Immature natural killer cell (primary cell): ENCODE measurements at places on chromosomes 5 and 9. TPM values are rescaled to one million over a fixed set of nuclear protein-coding genes. Genes with fewer than 3 reads are reported as not detected.

Gene DMRT2
- not detected for polyA plus RNA-seq

Gene GPR107
- 9.5 TPM for polyA plus RNA-seq

Gene ADGRV1
- not detected for polyA plus RNA-seq

Gene C5orf52
- not detected for polyA plus RNA-seq

Gene CCDC152
- polyA plus RNA-seq, result 2.5 TPM

Gene PCDHGB6
- not detected for polyA plus RNA-seq

Gene ANGPTL2
- polyA plus RNA-seq, result not detected

Gene SHISAL2B
- not detected for polyA plus RNA-seq

DNA sequence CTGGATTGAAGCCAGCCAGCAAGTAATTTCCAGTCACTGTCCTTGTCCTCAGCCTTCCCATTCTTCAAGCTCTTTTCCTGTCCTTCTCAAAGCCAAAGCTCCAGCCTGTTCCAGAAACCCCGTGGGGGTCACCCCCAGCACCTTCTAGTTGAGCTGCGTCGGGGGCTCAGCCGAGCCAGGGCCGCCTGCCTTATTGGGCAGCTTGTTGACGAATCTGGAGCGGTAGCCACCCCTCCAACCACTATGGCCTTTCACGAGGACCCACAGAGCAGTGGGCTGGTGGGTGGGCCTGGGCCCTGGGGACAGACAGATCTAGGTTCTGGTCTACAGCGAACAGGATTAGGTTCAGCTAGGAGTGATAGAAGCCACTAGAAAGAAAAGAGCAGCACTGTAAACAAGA lies 47.3 kb downstream of the TSPAN17 start:
- no peak for DNase-seq
- H3K4me1 ChIP-seq, result no peaks in the 10 kb centered on the region
- H3K4me3 ChIP-seq, result no peak overlapping the region
- peaks cover 25% of the 10 kb centered on the region for H3K27me3 ChIP-seq

- no peak for DNase-seq
- H3K36me3 ChIP-seq, result no peaks in the 10 kb centered on the region
- H3K4me3 ChIP-seq, result peak overlapping the region; percentile 94
Measured at GRCh38 chr5:139562847-139563246, 1.7 kb downstream of the UBE2D2 start.

DNA sequence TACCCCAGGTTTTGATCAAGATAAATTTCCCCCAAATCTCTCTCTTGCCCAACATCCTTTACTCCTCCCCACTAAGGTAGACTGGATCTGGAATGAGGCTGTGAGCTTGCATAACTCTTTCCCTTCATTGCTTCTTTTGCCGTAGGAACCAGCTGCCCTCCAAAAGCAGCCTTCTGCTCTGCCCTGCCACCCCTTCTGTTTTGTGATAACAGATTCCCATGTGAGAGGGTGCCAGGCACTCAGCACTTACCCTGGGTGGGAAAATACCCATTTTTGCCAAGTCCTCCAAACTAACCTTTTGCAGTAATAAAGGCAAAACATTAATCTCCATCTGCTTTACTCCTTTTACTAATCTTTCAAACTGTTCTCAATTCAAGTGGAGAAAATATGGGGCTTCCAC lies 182.6 kb downstream of the ASTN2 start:
- H3K4me1 ChIP-seq, result no peaks in the 10 kb centered on the region
- H3K36me3 ChIP-seq, result no peaks in the 10 kb centered on the region
- DNase-seq, result no peak
- H3K27ac ChIP-seq, result no peak overlapping the region
- H3K27me3 ChIP-seq, result peaks cover 2% of the 10 kb centered on the region
- H3K4me3 ChIP-seq, result no peak overlapping the region

DNA sequence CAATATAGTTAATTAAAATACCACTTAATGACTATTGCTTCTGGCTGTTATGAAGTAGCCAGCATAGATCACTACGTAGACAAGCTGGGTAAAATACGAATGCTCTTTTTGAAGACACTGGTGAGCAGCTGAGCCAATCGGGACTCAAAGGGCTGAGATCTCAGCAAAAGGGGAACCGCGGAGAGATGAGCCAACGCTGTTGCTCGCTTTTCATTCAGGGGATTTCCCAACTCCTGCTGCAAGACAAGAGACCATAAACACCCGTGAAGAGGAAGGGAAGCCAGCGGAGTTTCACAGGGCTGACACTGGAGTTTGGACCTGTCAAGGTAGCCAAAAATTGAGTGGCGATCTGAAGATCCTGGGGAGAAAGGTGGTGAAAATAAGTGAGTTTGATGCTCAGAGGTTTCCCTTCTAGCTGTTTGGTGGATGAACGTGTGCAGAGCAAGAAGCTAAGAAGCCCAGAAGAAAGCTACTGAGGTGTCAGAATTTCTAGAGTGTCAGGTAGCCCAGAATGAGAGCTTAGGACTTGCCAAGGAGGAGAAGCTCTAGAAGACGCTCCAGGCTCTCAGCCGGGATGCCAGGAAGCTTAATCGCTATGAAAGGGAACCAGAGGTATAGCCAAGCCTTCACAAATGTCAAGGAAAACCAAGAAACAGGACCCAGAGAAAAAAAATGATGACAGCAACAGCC lies 79.6 kb upstream of the RNU6ATAC start:
- peak; percentile 17 for DNase-seq
- no peak overlapping the region for H3K27ac ChIP-seq
- H3K4me1 ChIP-seq, result peaks cover 4% of the 10 kb centered on the region
- H3K36me3 ChIP-seq, result no peaks in the 10 kb centered on the region
- H3K27me3 ChIP-seq, result peaks cover 4% of the 10 kb centered on the region

DNA sequence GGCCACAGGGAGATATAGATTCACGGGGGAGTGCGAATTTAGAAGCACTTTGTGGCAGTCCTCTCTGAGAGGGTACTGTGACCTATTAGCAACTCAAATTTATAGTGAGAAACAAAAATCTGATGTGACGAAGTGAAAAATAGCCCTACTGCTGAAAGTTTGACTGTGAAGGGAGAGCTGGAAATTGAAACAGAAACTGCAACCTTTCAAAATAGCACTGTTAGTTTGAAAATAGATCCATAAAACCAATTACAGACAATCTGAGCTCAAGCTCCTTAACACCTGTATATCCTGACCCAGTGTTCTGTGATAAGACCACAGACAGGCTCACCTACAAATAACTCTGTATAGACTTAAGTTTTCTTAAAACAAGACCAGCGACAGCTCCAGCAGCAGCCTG lies 420.1 kb downstream of the IRX1 start:
- peaks cover 1% of the 10 kb centered on the region for H3K27me3 ChIP-seq
- H3K27ac ChIP-seq, result peak overlapping the region; percentile 73
- no peaks in the 10 kb centered on the region for H3K36me3 ChIP-seq

GRCh38 chr5:125372694-125373631 lies 626.5 kb upstream of the ZNF608 start:
- DNase-seq, result no peak
- H3K27ac ChIP-seq, result no peak overlapping the region
- no peak overlapping the region for H3K4me3 ChIP-seq
- no peaks in the 10 kb centered on the region for H3K36me3 ChIP-seq

- DNase-seq, result no peak
- no peaks in the 10 kb centered on the region for H3K36me3 ChIP-seq
- H3K4me1 ChIP-seq, result no peaks in the 10 kb centered on the region
- H3K4me3 ChIP-seq, result no peak overlapping the region
Measured at GRCh38 chr5:62708481-62709325, 130.1 kb downstream of the LRRC70 start.

GRCh38 chr9:35415402-35416097 lies 74.4 kb upstream of the RUSC2 start:
- no peaks in the 10 kb centered on the region for H3K36me3 ChIP-seq
- H3K27me3 ChIP-seq, result peaks cover 1% of the 10 kb centered on the region
- no peaks in the 10 kb centered on the region for H3K4me1 ChIP-seq
- no peak for DNase-seq
- no peak overlapping the region for H3K27ac ChIP-seq

DNA sequence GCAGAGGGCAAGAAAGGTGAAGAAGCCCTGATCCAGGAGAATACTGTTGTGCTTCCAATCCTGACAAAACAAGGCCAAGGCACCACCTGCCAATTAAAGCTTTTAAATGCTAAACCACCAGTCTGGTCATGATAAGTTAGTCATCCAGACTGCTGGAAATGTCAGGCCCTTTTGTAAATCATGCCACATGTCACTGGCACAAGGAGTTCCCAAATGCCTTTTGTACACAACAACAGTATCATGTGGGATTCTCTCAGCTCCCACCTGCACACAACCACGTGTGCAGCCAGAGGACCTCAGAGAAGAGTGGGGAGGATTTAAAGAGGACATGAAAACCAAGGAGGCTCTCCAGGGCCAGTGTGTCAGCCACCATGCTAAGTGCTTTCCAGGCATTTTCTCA lies 99.3 kb downstream of the CDK5RAP2 start:
- no peak overlapping the region for H3K4me3 ChIP-seq
- H3K36me3 ChIP-seq, result peaks cover 11% of the 10 kb centered on the region
- H3K4me1 ChIP-seq, result no peaks in the 10 kb centered on the region

- H3K4me3 ChIP-seq, result no peak overlapping the region
- peaks cover 14% of the 10 kb centered on the region for H3K27me3 ChIP-seq
- DNase-seq, result no peak
- H3K36me3 ChIP-seq, result no peaks in the 10 kb centered on the region
Measured at GRCh38 chr5:114362977-114363761, 1.3 kb downstream of the KCNN2 start.

DNA sequence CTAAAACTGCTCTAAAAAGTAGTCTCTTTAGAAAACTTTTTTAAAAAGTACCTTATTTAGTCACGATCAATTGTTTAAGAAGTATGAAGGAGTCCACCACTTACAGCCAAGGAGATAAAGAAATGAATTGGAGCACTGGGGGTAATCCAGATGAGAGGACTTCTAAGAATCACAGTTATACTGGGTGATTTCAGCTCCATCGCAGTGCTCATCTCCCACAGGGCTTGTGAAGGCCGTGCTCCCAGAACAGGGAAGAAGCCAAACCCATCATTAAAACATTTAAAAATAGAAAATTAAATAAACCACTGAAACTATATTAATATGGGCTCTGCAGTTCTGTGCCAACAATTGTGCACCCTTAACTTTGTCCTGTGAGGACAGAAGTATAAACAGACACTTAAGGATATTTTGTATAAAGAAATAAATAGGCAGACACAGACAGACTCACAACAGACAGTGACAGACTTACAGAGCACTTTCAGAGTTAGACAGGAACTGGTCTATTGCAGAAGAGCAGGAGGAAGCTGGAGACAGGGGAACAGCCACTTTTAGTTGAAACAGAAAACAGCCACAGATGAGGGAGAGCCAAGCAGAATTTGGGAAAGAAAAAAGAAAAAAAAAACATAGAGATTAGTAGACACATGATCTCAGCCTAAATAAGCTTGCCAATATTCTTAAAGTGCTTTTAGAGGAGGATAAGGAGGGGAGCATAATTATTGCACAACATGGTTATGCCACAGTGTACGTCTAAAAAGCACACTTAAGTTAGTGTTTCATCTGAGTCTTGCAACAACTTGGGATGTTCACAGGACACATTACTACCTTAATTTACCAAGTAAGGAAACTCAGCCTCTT lies 81.8 kb downstream of the FBXO38 start:
- no peak overlapping the region for H3K27ac ChIP-seq
- no peak overlapping the region for H3K4me3 ChIP-seq
- no peak for DNase-seq

- no peak overlapping the region for H3K27ac ChIP-seq
- H3K36me3 ChIP-seq, result no peaks in the 10 kb centered on the region
- H3K4me1 ChIP-seq, result no peaks in the 10 kb centered on the region
- H3K4me3 ChIP-seq, result no peak overlapping the region
Measured at GRCh38 chr9:115939065-115939765, 214.4 kb upstream of the PAPPA start.
